ENCODE measurements at places on chromosomes 16 and 17.

GRCh38 chr17:4751932-4752331 lies 12.2 kb upstream of the CXCL16 start:
- DNase-seq: no peak

GRCh38 chr16:51854401-51854951 lies 692.5 kb downstream of the TOX3 start:
- no peak for DNase-seq

DNA sequence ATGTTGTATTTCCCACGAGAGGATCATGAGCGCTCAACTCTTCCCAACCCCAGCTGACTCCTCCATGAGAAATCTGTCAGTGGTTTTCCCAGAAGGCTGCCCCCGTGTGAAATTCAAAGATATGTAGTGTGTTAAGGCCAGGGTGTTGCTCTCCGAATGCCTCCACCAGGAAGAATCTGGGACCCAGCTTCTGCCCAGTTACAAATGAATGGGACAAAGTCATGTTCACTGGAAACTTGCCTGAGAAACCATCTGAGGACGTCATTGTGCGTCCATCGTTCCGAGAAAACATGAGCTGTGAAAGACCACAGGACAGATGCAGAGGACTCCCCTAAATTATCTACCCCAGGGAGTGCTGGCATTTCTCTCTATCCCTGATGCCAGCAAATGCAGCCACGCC lies 86.0 kb downstream of the AIPL1 start:
- no peak for DNase-seq

DNA sequence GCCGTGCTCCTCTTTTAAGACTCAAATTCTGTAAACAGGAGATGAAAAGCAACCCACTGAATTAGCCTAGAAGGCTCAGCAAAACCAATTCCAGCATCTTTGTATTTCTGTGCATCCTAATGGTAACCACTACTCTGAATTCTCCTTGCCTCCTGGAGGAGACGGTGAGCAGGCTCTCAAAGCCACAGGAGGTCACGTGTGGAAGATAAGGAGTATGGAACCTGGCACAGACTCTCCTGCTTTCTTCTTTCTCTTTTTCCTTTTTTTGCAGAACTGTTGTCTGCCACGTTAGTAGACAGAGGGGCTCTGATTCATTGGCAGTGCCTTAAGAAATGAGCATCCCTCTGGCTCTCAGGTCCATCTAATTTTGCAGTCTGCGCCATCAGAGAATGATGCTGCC lies 44.4 kb downstream of the VPS53 start:
- DNase-seq: no peak

GRCh38 chr17:79852748-79853147 lies 13.5 kb upstream of the CBX4 start:
- no peak for DNase-seq

GRCh38 chr17:72717276-72717675 lies 375.2 kb downstream of the SLC39A11 start:
- DNase-seq: no peak

DNA sequence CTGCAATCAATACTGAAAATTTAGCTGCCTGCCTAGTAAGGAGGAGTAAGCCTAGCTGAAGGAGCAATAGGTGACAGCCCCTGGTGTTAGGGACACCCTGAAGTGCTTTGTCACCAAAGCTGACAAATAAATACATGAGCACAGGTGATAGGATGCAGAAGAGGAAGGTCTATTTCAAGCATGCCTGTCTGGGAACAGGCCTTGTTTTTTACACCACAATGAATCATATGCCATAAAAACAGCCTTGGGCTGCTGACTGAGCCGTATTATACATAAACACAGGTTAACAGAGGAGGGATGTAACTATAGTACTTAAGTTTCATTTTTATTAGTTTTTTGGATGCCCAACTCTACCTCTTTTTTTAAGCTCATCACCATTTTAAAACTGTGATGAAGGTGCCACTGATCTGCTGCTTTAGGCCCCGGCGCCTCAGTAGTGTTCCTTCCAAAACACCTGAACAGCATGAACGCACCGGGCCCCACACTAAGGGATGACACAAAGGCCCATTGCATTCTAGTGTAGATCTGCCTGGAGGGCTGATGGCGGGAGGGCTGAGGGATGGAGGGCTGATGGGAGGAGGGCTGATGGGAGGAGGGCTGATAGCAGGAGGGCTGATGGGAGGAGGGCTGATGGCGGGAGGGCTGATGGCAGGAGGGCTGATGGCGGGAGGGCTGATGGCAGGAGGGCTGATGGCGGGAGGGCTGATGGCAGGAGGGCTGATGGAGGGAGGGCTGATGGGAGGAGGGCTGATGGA lies 150.3 kb downstream of the AATF start:
- no peak for DNase-seq

- no peak for DNase-seq
These were observed 59.2 kb downstream of the ANKRD11 start for GRCh38 chr16:89431158-89431584.

DNA sequence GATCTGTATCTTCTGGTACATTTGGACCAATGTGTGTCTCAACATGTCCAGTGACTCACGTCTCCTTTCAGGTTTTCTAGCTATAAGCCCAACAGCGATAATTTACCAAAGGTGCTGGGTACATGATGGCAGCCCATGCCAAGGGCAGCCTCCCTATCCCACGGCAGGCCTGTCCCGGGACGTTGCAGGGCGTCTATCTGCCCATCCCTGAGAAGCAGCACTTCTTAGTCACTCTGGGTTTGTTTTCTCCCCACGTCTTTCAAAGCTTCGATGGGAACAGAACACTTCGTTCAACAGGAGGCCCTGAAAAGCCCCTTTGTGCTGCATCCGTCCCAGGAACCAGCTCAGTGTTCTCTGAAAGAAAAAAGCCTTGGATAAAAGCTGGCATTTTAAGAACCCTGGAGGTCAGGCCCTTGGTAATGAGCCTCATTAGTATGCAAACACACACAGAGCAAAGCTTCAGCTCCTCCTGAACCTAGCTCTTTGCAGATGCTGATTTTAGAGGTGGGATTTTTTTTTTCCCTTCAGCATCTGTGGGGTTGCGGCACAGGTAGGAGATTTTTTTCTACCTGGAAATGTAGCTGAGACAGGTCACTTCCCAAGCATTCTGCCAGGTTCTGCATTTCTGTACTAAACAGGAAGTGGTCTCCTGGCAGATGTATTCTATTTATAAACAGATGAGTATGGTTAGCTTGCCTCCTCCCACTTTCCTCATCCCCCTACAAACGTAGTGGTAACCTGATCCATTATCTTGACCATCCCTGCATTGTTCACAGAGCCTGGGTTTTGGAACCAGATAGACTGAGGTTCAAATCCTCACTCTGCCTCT lies 17.5 kb upstream of the MT4 start:
- DNase-seq: peak; percentile 35

- no peak for DNase-seq
These were observed 5.8 kb downstream of the CDIPT start for GRCh38 chr16:29857133-29857760.

GRCh38 chr16:69160192-69160591 lies 26.8 kb upstream of the SNTB2 start:
- no peak for DNase-seq

- no peak for DNase-seq
These were observed 27.1 kb downstream of the TBC1D3B start for GRCh38 chr17:36149296-36149820.

DNA sequence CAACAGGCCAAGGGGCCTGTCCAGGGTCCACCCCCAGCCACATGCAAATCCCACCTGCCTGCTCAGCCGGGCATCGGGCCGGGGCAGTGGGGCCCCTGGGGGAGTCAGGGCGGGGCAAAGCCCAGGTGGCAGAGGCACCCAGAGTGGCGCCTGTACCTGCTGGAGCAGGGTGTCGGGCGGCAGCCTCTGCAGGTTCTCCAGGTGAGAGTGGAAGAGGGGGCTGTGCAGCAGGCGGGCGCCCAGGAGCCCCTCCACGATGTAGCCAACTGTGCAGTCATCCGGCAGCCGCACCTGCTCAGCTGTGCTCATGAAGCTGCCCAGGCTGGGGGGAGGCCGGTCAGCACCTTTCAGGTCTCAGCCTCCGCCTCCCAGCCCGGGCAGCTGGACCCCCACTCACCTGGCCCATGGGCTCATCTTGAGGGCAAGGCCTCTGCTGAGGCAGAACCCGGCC lies 2.1 kb downstream of the RFNG start:
- DNase-seq: no peak

- DNase-seq: no peak
These were observed 410.6 kb downstream of the ZFHX3 start for GRCh38 chr16:72637306-72637705.

- DNase-seq: no peak
These were observed 60.0 kb downstream of the RPTOR start for GRCh38 chr17:80604670-80605010.

GRCh38 chr17:28711723-28712031 lies at the start of gene PROCA1:
Gene PROCA1 (minus strand): TSS chr17:28711888. CDS start chr17:28711660, 228 bp downstream.
- DNase-seq: no peak

DNA sequence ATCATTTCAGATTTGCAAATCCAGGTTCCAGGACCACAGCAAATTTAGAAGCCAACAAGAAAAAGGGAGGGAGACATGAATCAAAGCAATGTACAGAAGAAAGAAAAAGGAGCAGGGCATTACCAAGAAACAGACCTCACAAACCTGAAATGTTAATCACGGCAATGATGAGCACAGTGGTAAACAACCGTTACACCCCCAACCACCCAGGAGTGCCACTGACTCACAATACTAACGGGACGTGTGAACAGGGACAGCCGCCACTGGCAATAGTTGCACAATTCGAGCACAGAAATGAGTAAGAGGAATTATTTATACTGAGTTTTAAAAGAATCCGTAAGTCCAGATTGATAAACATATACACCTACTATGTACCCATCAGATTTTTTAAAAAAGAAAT lies 13.8 kb downstream of the USP22 start:
- DNase-seq: no peak

- DNase-seq: no peak
These were observed 39.2 kb downstream of the ARHGAP23 start for GRCh38 chr17:38467491-38467890.

DNA sequence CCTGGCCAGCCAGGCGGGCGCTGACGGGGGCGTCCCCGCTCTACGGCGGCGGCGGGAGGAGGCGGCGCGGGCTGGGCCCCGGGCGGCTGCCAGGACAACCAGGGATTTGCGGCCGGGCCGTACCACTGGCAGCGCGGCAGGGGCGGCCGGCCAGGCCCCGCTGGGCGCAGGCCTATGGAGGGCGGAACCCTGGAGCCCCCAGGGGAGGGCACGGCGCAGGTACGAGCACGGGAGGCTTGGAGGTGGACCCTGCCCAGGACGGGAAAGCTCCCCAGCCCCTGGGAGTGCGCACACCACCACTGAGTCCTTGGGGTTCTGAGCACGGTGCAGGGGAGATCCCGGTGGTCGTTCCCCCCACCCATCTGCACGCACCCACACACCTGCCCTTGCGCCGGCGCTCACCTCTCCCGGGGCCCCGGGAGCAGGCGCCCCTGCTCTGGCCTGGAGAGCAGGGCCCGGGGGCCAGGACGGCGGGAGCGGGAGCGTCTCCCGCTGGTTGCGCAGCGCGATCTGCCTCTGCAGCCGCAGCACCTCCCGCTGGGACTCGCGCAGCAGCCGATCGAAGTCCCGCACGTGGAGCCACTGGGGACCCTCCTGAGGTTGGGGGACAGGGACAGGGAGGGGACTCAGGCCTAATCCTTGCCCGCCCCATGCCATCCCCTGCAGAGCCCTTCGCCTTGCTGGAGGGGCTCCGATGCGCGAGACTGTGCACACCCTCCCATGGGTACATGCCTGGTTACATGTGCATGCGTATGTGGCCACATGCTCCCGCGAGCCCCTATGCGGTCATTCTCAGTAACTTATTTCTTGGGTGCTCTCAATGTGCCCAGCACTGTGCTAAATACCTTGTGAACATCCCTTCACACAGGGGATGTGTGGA lies 3.9 kb downstream of the TSPOAP1 start:
- DNase-seq: peak; percentile 93

DNA sequence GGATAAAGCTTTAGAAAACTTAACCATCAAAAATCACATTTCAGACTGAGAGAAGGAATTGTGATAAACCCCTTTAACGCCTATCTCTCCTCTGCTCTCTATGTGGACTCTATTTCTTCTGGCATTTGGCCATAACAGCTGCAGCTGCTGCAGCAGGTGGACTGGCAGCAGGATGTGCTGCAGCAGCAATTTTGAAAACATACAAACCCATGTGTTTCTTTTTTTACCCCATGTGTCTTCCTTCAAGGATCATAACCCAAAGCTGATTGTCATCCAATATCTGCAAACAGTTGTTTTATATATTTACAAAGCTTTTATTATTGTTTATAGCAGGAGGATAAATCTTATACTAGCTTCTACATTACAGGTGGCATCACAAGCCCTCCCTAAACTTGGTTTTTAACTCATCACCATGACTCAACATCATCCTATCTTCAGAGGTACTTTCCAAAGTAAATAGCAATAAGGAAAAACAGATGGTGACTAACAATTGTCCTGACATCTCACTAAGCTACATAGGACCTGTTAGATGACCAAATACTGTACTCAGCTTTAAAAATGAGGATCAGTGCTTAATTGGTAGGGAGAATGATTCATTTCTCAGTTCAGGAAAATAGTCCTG lies 14.5 kb upstream of the KRTAP9-2 start:
- no peak for DNase-seq

GRCh38 chr17:39014044-39014794 lies 47.0 kb upstream of the FBXO47 start:
- DNase-seq: no peak

DNA sequence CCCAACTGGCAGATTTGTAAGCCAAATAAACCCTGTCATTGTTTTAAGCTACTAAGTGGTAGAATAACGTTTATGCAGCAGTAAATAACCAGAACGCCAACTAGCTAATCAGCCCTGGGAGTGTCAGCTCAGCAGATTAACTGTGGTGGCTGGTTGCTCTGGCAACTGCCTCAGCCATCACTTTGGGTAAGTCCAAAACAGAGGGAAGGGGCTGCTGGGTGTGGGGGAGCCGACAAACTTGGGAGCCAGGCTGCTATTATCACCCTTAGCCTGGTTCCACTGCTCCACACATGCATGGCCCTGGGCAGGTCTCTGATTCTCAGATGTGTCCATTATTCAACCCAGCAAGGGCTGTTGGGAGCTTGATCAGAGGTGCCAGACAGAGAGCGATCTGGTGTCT lies 22.2 kb upstream of the RHOT1 start:
- DNase-seq: peak; percentile 32

DNA sequence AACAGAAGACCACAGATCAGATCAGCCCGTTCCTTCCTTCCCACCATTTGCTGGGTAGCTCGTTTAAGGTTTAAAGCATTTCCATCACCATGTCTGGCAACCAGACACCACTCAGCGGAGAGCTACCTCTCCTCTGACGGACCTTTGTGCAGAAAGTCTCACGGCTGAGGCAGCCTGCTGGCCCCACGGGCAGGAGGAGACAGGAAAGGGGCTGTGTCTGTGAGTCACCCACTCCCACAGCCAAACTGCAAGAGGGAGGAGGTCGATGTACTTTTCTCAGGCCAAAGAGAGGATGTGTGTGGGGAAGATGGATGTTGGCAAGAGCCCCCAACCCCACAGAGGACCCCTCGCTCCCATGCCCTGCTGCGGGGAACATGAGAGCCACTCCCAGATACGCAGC lies 92.1 kb downstream of the ZNF423 start:
- no peak for DNase-seq

- DNase-seq: peak; percentile 61
These were observed at the start of gene MED13 for GRCh38 chr17:62064791-62065563. Gene MED13 (minus strand): TSS chr17:62065278. CDS start chr17:62065205, 73 bp downstream.
